SK-MEL-5 (cell line): ENCODE measurements at places on chromosomes 2 and 18.

- no peak for DNase-seq
These were observed 253.1 kb downstream of the CDCA7 start for GRCh38 chr2:173607606-173608311.

DNA sequence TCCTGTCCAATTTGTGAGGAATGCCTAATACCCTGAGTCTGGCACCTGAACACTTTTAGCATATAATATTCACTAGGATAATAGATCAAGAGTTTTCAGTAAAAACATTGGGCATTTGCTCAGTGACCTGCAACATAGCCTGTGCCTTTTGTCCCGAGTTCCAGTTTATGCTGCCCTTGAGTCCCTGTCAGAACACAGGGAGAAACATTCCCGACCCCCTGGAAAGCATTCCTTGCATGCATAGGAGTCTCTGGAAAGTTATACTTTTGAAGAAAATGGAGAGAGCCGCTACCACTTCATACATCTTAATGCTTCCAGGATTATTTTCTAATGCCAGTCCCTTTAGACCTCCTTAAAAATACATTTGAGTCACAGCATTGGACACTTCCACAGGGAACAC, 107.3 kb downstream of the PLCL1 start:
- no peak for DNase-seq

- peak; percentile 73 for DNase-seq
These were observed 55.2 kb downstream of the TTC21B start for GRCh38 chr2:165898381-165898780.

DNA sequence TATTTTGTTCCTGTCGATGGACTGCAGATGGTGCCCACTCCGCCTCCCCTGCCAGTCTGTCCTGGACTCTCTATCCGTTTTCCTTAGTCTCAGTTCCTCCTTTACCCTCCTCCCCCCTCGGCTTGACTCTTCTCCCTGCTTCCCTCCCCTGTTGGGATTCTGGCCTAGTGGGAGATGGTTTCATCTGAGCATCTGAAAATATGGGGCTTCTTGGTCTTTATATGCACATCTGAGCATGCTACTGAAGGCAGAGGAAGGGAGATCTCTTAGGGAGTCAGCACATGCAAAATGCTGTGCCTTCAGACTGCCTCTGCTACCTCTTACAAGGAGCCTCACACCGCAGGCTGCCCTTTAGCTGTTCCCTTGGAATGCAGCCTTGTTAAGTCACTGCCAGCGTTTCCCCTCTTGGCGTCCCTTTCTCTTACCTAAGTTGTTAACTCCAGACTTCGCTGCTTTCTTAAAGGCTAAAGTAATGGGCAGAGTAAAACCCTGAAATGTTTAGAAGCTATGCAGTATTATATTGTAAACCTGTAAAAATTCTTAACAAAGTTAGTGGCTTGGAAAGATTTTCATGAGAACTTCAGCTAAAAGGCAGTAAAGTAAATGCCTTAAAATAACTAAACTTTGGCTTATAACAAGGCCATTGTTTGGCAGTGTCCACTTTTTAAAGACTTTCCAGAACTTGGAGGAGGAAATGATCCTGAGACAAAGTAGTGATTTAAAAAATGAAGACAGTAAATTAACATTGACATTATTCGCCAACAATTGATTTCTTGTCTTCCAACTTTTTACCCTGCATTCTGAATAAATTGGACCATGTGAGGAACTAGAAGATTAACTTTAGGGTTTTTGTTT, 49.8 kb downstream of the LDLRAD4 start:
- DNase-seq = peak; percentile 96

DNA sequence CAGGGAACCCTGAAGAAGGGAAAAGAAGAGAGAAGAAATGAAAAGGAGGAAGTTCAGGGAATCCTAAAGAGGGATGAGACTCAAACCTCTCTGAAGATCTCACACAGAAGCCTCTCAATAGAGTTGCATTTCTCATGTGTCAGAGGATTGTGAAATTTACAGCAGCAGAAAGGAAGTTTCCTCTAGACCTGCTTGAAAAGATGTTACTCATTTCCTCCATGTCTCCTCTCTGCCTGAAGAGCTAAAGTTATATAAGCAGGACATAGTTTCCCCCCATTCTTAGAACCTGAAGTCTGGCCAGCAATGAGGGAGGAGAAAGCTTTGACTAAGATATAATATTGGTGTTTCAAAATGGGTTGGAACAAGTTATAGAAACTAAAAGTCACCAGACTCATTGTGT, 1155.6 kb downstream of the LRP1B start:
- no peak for DNase-seq

DNA sequence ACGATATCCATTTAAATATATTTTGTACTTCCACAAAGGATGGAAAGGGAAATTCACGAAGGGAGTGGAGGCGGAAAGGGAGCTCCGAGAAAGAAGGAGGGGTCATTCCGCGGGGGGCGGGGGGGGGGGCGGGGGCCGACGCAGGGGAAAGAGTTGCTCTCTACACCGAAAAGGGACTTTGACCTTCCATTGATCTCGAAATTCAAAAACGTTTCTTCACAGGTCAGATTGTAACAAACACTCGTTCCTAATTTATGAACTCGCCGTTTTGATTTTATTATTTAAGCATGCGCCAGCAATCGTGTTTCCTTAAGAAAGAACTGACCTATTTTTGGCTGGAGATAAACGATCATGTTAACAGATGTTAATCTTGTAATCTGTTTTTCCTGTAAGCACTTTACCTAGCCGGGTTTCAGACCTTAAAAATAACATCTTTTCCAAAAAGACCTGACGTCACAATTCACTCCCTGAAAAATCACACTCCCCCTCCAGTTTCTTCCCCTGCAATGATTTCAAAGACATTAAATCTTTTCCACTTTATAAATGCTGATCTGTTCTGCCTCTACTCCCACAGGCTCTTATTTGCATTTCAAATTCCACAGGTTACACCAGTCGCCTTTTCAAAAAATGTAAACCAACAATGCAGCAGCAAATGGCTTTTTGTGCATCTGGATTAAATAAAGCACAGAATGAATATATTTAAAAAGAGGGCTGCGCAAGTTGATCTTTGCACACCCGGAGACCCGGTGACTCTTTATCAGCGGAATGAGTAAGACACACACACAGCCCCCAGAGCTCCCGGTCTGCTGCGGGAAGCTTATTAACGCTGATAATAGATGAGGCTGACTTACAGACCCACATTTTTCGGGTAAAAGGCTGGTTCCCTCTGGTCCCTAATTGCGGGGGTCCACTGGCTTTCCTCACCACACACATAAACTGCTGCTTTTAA, 1.6 kb downstream of the ZNF516 start:
- peak; percentile 21 for DNase-seq

- no peak for DNase-seq
These were observed 54.2 kb upstream of the ADAM23 start for GRCh38 chr2:206389164-206389563.
